ENCODE measurements at places on chromosomes 2 and 18. TPM values are rescaled to one million over a fixed set of nuclear protein-coding genes. Genes with fewer than 3 reads are reported as not detected.

OTOF gene
- 0.07 TPM for total RNA-seq

NOSTRIN gene
- total RNA-seq, result not detected

MARCHF7 gene
- 78.0 TPM for total RNA-seq

POTEJ gene
- not detected for total RNA-seq

UGT1A5 gene
- total RNA-seq, result not detected

LIMS4 gene
- total RNA-seq, result not detected
